ENCODE measurements at places on chromosomes 5 and 9.

DNA sequence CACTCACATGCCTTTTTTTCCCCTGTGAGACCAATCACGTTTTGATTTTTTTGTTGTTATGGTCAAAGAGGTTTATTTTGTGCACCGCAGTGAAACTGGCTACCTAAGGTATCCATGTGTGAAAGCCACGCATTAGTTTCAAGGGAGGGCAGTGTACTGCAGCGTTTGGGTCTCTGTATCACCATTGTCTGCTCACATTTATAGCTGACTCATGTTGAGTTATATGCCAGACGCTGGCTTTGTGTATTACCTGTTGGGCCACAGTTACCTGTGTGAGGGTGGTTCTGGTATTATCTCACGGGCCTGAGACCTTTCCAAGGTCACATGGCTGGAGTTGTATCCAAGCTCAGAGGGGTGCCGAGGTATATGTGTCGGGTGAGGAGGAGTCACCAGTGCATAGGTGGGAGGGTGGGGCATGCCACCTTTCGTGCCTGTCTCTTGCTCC lies 75.8 kb downstream of the ARHGAP26 start:
- DNase-seq, result no peak

GRCh38 chr9:121561385-121562222 lies 62.0 kb upstream of the GGTA1 start:
- DNase-seq, result no peak

- DNase-seq, result no peak
These were observed 609.7 kb upstream of the DAB2 start for GRCh38 chr5:40034441-40034840.

GRCh38 chr9:123637945-123638634 lies 282.1 kb downstream of the CRB2 start:
- no peak for DNase-seq

- no peak for DNase-seq
These were observed 35.7 kb downstream of the LHX2 start for GRCh38 chr9:124047251-124047672.

- no peak for DNase-seq
These were observed 102.2 kb downstream of the APTX start for GRCh38 chr9:32899181-32899580.

DNA sequence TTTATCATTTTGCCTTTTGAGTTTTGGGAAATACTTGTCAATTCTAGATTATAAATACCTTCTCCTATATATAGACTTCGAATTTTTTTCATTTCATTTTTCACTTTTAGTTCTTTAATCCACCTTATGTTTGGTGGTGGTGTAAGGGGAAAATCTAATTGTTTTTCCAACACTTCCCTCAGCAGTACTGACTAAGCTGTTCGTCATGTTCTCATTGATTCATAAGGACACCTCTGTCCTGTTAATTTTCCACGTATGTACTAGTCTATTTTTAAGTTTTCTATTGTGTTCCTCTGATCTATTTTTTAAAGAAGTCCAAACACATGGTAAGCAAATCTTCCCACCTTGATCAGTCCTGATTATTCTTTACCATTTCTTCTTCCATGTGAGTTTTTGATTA lies 254.2 kb downstream of the SYK start:
- DNase-seq, result no peak

GRCh38 chr5:89303033-89303480 lies 420.1 kb upstream of the MEF2C start:
- no peak for DNase-seq

DNA sequence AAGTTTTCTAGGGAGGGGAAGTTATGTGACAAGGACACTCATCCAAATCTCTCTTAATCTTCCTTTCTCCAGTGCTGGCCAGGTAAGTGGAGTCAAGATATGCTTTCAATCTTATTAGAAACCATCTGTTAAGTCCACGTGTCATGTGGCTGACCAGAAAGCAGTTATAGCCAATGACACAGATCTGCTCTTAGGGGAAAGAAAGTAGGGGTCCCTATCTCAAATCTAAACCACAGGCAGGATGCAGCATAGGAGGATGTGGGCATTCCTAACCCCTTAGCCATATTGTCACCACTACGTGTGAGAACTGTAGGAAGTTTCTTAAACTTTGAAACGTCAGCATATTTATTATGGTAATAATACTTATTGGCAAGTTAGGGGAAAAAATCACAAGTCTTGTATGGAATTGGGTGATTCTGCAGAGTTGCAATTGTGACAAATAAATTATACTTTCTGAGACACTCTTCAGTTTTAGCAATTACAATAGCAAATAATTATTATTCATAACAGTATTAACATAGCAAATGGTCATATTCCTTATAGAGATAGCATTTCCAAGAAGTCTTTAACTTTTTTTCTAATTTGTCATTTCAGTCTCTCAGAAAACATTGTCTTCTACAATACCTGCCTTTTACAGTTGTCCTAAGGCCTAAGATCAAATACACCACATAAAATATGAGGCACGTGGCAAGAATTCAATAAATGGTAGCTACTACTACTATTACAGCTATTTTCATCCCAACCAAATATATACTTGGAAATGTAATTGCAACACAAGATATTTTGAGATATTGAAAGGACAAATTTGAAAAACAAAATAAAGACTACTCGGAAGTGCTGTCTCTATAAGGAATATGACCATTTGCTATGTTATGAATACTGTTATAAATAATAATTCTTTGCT lies 236.9 kb downstream of the PDE4D start:
- no peak for DNase-seq

- no peak for DNase-seq
These were observed 106.7 kb downstream of the SMIM15 start for GRCh38 chr5:61055434-61056006.

GRCh38 chr9:81776834-81777233 lies 87.5 kb upstream of the TLE1 start:
- DNase-seq, result no peak

DNA sequence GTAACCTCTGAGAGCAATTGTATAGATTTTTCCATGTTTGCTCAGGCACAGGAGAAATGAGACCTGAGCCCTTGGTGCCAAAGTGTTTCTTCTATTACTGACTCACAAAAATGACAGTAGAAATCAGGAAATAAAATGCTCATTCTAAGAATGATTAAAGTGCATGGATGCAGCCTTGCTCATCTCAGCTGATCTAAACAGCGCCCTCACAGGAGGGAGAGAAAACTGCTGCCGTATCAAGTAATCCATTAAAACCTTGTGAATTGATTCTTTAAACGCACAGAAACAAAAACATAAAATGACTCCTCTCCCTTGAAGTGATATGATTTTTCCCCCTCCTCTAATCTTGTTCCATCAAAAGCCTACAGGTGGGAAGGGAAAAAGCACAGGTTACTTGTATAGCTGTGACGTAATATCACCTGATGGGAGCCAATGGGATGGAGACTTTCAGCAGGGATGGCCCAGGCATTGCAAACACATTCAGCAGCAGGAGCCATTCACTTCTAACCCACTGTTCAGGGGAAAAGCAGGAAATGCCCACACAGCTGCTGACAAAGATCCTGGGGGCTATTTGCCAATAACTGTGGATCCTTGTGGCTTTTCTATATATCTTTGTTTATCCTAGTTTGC lies 76.7 kb downstream of the PLCXD3 start:
- no peak for DNase-seq

DNA sequence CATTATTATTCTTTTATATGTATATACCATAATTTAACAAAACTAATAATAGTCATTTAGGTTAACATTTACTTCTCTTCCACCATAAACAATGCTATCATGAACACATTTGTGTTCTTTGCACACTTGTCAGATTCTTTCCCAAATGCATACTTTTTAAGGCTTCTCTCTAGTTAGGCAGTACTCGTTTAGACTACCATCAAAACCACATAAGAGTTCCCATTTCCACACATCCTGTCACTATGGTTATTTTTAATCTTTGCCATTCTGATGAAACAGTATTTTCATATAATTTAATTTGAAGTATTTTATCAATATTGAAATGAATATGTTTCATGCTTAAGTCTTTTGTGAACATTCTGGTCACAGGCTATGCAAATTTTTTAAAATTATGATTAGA lies 15.1 kb downstream of the DROSHA start:
- DNase-seq, result no peak

- DNase-seq, result no peak
These were observed 12.6 kb downstream of the VLDLR start for GRCh38 chr9:2634153-2634552.

GRCh38 chr5:175001311-175001710 lies 276.9 kb downstream of the MSX2 start:
- no peak for DNase-seq

- no peak for DNase-seq
These were observed 33.3 kb downstream of the MORN5 start for GRCh38 chr9:122192914-122193525.

DNA sequence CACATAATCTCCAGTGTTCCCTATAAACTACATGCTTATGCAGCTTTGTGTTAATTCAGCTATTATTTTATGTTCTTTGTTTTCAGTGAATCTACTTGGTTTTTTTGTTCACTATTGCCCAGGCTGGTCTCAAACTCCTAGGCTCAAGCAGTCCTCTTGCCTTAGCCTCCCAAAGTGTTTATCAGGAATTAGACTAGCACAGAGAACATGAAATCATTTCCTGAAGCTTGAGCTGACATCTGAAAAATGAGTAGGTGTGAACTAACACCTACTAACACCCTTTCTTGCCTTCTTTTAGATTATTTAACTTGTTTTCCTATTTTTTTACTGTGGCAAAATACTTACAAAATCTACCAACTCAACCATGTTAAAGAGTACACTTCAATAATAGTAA lies 25.0 kb downstream of the CENPP start:
- no peak for DNase-seq

- DNase-seq, result no peak
These were observed 16.5 kb downstream of the ANKDD1B start for GRCh38 chr5:75627801-75628200.

DNA sequence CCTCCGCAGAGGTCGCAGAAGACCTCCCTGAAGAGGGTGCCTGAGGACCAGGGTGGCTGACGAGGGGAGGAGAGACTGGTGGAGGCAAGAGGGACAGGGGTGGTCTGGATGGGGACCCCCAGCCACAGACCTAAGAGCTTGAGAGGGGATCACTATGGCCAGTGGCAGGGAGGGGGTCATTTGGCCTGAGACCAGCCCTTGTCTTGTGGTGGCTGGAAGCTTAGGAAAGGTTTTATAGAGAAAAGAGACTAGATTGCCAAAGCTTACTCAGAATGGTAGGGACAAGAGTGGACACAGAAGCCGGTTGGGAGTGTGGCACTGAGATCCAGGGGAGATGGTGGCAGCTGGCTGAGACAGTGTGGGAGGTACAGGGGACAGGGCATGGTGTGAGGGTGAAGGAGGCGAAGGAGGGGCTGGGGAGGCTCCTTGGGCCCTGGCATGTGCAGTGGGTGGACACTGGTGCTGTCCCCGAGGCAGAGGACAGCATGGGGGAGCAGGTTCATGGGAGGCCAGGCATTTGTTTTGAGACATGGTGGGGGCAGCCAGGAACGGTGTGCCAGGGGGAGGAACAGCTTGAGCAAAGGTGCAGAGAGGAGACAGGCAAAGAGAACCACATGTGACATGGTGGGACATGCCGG lies 123.0 kb downstream of the C9orf50 start:
- no peak for DNase-seq

- no peak for DNase-seq
These were observed 190.3 kb downstream of the DCP2 start for GRCh38 chr5:113166852-113167366.

DNA sequence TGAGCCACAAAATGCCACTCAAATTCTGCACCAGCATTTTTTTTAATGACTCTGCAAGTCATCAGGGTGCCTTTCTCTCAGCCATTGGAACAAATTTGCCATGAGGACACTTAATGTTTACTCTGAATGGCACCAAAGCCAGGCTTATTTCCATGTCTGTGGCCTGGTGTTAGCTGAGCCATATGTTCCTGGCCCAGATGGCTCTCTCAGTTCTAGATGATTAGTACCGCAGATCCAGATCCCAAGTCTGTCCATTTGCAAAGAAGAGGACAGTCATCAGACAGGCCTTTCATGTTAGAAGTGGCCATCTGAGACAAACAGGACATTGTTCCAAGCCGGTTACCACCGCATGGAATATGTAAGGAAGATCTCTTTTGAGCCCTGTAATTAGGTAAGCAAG lies 70.3 kb downstream of the INSYN2B start:
- no peak for DNase-seq

DNA sequence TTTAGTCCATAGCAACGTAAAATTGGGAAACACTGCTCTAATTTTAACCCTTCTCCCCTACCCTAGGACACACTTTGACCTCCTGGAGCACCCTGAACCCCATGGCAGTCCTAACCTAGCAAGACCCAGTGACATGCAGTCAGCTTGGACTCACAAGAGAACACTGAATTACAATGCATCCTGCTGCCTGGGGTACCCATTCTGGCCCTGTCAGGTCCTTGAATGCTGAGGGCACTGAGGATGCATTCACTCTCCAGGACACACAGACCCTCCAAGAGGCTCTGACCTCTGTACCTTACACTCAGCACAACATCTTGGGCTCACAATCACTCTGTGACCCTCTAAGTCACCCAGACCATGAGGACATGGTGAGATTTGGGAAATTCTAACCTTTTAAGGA lies 1.8 kb upstream of the PROP1 start:
- no peak for DNase-seq

- no peak for DNase-seq
These were observed 93.2 kb downstream of the PCSK1 start for GRCh38 chr5:96339862-96340261.

DNA sequence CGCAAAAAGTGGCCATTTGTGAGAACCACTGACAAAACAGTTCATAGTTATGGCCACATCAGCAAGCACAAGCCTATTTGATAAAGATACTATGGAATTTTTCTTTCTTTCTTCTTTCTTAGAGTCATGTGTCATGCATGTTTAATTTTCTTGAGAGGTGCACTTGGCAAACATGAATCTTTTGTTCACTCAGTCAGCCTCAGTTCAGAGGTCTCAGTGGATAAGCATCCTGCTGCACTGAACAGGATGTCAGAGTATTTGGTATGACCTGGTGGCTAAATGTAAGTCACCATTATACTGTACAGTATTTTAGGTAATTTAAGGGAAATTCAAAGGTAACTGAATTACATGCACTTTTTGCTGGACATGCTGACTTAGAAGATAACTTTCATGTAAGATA lies 5.4 kb downstream of the NNT start:
- no peak for DNase-seq

DNA sequence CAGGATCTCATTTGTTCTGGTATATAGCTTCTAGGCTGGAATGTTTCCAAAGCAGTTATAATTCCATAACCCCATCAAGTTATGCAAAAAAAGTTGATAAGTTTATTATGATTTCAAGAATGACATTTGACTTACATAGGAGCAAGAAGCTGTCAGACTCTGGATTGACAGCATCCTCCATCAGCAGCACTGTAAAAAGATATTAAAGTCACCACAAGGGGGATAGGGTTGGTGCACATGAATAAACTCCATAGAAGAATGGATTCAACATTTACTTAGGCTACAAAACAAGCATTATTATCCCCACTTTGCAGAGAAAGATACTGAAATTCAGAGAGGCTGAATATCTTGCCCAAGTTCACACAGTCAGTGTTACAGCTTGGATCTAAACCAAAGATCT lies 208.9 kb upstream of the SLC30A5 start:
- DNase-seq, result no peak

- no peak for DNase-seq
These were observed 32.3 kb upstream of the MAMDC2 start for GRCh38 chr9:70011366-70011765.

GRCh38 chr5:167587772-167588437 lies 703.5 kb upstream of the WWC1 start:
- no peak for DNase-seq

All from stimulated activated CD4-positive, alpha-beta T cell treated with anti-CD3 and anti-CD28 coated beads, Interleukin-15, amount 100 ng/mL, for 1 hour (primary cell).